ENCODE measurements at places on chromosomes 13 and 19.

- DNase-seq: no peak
These were observed 1.3 kb upstream of the CNOT3 start for GRCh38 chr19:54136086-54136863.

GRCh38 chr13:74978591-74978990 lies 503.4 kb downstream of the TBC1D4 start:
- DNase-seq: no peak

- DNase-seq: no peak
These were observed 180.3 kb downstream of the SLITRK1 start for GRCh38 chr13:83702021-83702420.

DNA sequence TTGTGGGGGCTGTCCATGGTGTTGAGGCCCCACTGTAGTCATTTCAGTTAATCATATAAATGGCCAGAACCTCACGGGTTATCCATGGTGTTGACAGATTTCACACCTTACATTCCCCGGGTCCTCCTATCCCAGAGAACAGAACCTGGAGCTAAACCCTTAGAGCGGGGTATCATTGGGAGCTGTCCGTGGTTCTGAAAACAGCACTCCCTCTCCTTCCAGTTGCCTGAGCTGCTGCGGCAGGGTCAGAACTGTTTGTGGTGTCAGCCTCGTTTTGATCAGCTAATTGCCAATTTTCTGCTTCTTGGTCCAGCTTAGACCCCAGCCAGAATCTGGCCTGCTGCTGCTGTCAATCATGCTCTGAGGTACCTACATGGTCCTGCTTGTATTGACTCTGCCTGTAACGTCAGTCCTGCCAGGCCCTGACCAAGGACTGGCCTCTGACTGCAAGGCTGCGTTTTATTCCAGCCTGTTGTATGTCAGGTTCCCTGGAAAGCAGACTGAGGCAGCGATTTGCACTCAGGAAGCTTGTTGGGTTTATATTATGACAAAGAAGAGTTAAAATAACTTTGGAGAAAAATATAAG lies 55.8 kb upstream of the KCTD15 start:
- peak; percentile 11 for DNase-seq

GRCh38 chr13:35856721-35857364 lies 274.3 kb downstream of the DCLK1 start:
- DNase-seq: no peak

GRCh38 chr19:8413629-8413995 lies 507 bp downstream of the MARCHF2 start:
- no peak for DNase-seq

- no peak for DNase-seq
These were observed 483.4 kb upstream of the PCDH9 start for GRCh38 chr13:67713571-67713970.

DNA sequence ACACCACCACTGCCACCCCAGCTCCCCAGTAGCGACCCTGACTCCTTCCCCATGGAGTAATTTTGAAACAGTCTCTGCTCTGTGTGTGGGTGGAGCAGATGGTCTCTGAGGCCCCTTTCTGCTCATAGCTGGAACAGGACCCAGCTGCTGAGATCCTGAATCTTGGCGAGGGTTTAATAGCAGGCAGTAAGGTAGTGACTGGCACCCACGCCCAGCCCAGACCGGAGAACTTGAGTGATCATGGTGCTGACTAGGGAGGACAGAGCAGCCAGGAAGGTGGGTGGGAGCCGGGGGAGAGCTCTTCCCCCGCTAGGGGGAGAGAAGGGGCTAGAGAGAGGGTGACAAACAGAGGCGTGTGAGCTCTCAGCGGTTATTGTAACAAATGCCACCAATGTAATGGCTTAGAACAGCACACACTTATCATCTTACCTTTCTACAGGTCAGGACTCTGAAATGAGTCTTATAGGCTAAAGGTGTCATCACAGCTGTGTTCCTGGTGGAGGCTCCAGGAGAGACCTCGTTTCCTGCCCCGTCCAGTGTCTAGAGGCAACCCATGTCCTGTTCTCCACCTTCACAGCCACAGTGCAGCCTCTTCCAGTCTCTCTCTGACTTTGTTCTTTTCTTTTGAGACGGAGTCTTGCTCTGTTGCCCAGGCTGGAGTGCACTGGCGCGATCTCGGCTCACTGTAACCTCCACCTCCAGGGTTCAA lies 7.2 kb upstream of the ACER1 start:
- no peak for DNase-seq

Data from activated CD4-positive, alpha-beta T cell treated with anti-CD3 and anti-CD28 coated beads, Interleukin-2, Interleukin-4, amounts not matched to agents 100 ng/mL and 50 ng/mL, durations not matched to agents 16 hours and 8 hours (primary cell).